Muscle of back (tissue), 13 donors: ENCODE measurements at places on chromosomes 3 and 15.

- peak; percentile 40 for DNase-seq
Measured at GRCh38 chr3:42831321-42831713, 22.1 kb downstream of the ACKR2 start.

- no peak for DNase-seq
Measured at GRCh38 chr3:123082370-123083065, 15.7 kb downstream of the PDIA5 start.

- no peak for DNase-seq
Measured at GRCh38 chr3:159757341-159758060, 231.1 kb upstream of the IL12A start.

- no peak for DNase-seq
Measured at GRCh38 chr3:172965256-172965655, 175.8 kb downstream of the SPATA16 start.

GRCh38 chr3:43638594-43639447 lies 17.0 kb upstream of the ANO10 start:
- DNase-seq: no peak

GRCh38 chr3:175558261-175558660 lies 699.1 kb downstream of the NAALADL2 start:
- DNase-seq: no peak
